Frontal cortex (tissue), 4 donors: ENCODE measurements at places on chromosomes 3 and 15.

- no peak for DNase-seq
Observed at GRCh38 chr3:132225664-132226063, 91.5 kb upstream of the ACP3 start.

DNA sequence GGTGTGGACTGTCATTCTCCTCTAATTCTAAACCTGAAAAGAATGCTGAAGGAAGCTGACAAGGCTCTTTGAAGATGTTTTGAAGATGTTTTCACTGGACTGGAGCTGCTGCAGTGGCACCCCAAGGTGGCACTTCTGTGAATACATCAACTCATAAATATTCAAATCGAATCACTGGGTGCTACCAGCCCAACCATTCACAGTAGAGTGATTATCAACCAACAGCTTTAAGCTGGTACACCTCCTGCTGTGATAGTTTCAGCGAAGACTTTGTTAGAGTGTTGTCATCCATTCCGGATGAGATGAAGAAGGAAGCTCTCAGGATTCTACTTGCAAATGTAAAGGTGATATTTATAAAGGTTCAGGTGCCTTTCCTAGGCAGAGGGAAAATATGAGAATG, 106.6 kb downstream of the LSAMP start:
- DNase-seq = no peak

DNA sequence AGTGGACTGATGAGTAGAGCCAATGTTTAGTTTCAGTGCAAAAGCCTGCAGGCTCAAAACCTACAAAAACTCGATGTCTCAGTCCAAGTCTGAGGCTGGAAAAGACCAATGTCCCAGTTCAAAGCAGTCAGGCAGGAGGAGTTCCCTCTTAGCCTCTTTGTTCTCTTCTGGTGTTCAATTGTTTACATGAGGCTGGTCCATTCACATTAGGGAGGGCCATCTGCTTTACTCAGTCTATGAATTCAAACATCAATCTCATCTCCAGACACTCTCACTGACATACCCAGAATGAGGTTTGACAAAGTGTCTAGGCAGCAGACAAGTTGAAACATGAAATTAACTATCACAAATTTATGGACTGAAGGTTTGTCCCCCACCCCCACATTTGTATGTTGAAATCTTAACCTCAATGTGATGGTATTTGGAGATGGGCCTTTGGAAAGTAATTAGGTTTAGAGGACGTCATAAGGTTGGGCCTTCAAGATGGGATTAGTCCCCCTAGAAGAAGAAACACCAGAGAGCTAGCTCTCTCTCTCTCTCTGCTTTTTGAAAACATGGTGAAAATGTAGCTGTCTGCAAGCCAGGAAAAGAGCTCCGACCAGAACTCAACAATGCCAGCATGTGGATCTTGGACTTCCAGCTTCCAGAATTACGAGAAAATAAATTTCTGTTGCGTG, 438.5 kb upstream of the RGMA start:
- no peak for DNase-seq

DNA sequence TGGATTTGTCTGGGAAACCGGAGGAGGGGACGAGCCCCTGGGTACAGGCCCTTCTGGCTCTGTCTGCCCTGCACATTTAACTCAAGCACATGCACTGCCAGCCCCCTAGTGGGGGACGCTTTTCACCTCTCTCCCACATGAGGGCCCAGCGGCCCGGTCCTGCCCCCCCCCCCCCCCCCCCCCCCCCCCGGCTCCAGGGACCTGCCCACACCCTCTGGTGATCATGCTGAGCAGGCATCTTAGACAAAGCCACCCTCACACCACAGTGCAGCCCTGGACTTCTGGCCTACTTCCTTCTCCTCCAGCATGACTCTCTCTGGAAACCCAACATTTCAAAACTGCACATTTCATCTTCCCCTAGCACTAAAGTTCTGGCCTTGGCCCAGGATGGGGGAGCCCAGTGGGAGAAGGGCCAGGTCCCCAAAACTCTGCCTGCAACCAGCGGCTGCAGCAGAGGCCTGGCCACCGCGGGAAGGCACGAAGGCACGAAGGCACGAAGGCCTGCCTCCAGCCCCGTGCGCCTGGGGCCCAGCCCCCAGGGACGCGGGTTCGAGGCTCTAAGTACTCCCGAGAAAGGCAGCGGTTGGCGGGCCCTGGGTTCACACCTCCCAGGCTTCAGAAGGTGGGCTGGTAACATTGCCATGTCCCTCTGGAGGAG, 14.1 kb downstream of the KLF15 start:
- no peak for DNase-seq

DNA sequence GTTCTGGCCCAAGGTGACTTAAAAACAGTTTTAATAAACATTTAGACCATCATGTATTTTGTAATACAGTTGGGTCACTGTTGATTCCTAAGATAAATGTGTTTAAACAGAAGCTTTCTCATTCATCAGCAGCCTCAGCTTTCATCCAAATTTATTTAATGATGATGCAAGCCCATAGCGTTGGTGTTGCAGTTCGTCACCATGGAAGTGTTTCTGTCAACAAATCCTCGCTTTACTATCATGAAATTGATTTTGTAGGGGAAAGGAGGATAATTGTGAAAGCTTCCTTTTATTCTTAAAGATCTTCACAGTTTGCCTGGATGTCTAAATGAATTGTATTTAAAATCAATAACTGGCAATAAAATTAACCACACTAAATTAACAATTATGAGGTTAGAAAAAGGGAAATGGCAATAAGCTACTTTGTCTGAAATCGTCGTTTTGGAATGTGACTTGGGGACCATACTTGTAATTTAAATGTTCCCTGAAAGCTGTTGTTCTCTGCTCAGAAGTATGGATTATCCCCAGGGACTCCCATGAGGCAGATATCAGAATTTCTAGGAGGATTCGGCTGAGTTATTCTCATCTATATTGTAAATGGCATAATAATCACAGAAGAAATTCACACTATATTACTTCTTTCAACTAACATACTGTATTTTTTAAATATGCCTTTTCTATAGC, 29.0 kb downstream of the CMSS1 start:
- DNase-seq = no peak

DNA sequence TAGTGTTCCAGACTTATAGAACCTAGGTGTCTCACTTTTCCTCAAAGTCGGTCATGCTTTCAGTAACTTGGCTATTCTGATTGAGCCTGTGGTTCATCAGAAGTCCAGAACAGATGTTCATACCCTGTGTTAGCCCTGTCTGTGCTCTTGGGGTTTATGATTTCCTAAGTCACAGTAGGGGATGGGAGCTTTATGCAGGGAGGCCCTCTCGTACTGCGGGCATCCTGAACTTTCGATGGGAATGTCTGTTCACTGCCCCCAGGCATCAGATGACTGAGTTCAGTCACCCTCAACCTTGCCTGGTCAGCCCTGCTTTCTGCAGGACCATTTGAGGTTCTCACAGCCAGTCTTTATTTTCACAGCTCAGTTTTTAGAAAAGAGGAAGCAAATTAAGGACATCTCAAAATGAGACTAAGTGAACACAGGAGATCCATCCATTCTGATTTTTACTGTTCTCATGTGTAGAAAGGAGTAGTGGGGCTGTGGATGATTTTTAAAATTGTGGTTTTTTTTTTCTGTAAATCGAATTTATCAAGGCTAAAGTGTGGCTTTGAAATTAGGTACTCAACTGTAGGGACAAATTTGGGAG, 71.3 kb downstream of the CMTM8 start:
- no peak for DNase-seq

- DNase-seq = no peak
Observed at GRCh38 chr3:58058361-58059263, 50.4 kb downstream of the FLNB start.

GRCh38 chr15:67820992-67821783, 4.1 kb upstream of the SKOR1 start:
- peak; percentile 70 for DNase-seq

GRCh38 chr3:134029734-134030378, at the start of gene SLCO2A1:
SLCO2A1 (minus strand) TSS chr3:134029925; CDS start chr3:134029802, 123 bp downstream.
- peak; percentile 59 for DNase-seq

- DNase-seq = no peak
Observed at GRCh38 chr3:19540464-19540863, 392.2 kb downstream of the KCNH8 start.

- no peak for DNase-seq
Observed at GRCh38 chr3:168803536-168803935, 707.8 kb upstream of the GOLIM4 start.

- DNase-seq = peak; percentile 77
Observed at GRCh38 chr15:89361451-89362202, 27.0 kb upstream of the POLG start.

DNA sequence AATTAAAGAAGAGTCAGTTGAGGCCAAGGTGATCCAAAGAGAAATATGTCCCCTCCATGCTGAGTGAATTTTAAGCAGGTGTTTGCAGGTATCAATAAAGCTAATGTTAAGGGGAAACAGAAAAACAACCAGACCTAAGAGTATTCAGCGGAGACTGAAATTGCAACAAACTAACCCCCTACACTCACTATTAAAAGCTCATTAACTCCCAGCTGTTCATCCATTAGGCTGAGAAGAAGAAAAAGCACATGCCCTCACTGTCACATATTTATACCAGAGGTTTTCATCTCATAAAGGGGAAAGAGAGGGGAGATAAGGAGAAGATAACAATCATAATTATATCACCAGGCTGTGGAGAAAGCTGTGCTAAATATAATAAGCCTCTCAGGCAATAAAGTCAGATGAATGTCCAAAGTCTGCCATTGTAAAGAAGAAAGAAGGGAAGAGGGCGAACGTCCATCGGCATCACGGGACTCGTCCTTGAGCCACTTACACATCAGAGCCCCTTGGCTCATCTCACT, 145.2 kb downstream of the TAFA4 start:
- DNase-seq = no peak

DNA sequence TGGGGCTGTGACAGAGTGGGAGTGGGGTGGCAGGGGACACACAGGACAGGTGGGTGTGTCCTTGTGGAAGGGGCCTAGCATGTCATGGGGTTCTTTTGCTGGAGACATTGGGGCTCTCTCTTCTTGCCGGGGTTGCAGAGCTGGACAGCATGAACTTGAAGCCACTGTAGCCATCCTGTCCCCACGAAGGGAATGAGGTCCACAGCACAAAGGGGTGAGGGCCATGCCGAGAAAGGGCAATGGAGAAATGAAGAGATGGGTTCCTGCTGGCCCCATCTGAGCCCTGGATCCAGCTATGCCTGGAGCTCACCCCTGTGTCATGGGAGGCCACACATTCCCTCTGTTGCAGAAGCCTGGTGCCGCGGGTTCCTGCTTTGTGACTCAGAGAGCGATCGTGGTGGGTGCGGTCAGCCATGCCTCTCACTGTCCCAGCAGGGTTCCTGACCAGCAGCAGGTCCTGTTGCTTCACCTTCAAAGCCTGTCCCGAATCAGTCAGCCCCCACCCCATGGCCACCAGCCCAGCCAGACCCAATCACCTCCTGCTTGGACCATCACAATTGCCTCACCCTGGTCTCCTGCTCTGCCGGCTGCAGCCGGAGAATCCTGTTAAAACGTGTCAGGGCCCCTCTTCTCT, 50.0 kb downstream of the DNAJB8 start:
- DNase-seq = no peak

DNA sequence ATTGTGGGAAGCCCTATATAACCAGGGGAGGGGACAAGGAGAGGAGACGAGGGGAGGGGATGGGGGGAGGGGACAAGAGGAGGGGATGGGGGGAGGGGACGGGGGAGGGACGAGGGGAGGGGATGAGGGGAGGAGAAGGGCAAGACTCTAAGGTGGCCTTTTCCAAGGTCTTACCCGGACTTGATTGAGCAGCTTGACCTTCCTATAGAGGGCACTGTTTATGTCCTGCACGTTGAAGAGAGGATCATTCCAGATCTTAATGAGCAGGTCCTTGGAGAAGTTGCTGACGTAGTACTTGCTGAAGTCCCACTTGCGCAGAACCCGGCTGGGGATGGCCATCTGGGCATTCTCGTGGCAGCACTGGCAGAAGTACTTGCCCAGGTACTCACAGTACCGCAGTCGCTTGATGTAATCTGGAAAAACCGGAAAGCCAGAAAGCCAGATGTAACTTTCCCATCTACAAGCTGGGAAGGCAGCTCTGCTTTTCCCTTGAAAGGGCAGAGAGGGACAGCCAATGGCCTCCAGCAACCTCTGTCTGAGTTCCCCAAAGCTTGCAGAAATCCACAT, 55.7 kb downstream of the RUBCN start:
- DNase-seq = no peak

DNA sequence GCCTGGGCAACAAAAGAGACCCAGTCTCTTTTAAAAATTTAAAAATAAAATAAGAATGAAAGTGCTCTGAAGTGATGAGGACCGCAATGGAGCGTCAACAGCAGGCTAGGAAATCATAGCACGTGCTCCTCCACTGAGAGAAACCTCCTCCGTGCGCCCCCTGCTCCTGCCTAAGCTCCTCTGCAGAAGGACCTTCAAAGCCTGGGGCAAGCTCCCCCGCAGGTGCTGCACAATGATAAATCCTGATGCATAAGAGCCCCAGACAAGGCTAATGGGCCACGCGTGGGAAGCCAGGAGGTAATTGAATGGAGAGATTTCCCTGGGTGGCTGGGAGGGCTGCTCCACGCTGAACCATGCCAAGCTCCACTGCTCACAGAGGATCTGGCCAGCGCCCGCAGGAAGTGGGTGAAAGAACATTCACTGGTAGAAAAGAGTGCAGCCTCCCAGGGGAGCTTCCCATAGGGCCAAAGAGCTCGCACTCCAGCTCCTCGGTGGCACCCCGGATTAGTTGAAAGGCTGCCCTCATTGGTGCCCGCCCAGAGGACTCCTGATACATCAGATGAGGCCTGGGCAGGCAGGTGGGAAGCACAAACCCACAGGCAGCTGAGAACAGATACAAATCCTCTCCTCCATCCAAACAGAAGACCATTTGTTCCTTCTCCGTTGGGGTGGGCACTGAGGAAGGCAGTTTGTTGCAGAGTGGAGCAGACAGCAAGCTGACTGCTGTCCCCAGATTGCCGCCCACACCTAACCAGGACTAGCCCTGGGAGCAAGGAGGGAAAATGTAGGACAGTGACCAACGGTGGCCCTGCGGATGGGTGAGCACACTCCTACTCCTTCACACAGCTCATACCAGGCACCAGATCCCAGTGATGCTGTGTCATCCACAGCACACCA, 52.5 kb downstream of the CPN2 start:
- no peak for DNase-seq

DNA sequence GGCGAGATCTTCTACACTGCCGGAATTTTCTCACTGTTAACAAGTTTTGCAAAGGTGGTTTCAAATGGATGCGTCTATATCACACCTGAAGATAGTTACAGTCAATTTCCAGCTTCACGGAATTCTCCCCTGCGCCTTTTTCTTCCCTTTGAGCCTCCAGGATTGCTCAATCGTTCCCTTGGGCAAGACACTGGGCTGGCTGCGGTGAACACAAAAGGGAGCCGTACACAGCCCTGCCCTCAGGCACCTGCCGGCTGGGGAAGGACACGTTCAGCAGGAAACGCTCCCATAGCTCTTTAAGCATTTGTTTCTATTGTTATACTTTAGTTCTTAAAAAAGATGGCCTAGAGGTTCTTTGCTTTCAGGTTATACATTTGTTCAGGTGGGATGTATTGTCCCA, 85.7 kb downstream of the C3orf70 start:
- no peak for DNase-seq

DNA sequence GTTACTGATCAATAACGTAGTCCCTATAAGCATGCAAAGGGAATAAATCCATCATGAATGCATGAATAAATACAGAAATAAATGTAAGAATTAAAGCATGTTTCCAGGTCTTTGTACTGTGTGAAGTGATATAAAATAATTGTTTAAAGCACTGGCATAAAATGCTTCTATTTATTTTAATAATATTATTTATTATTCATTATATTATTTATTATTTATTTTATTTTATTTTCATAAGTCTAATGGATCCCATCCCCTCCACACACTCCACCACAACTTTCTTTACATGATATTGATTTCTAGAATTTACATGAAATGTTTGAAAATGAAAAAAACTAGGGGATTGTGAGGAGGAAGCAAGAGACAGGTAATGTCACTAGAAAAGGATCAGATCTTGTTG, 73.5 kb downstream of the MCF2L2 start:
- DNase-seq = no peak

GRCh38 chr3:126911162-126912026, 71.5 kb upstream of the PLXNA1 start:
- no peak for DNase-seq
